ENCODE measurements at places on chromosomes 4 and X.

DNA sequence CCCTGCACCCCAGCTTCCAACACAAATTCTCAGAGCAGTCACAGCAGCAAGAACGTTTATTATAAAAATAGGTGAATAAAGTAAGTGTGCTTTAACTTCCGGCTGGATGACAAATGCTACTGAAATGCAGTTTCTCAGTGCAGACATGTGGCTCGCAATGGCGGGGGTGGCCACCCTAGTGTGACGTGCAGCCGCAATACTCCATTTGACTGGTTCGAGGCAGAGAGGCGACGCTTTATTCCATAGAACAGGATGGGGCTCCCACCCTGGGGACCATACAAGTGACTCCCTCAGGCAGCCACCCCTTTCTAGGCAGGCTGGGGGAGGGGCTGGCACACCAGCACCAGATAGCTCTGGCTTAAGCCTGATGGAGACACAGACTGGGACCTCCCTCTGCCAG, 14.5 kb downstream of the TNIP2 start:
- DNase-seq = no peak

DNA sequence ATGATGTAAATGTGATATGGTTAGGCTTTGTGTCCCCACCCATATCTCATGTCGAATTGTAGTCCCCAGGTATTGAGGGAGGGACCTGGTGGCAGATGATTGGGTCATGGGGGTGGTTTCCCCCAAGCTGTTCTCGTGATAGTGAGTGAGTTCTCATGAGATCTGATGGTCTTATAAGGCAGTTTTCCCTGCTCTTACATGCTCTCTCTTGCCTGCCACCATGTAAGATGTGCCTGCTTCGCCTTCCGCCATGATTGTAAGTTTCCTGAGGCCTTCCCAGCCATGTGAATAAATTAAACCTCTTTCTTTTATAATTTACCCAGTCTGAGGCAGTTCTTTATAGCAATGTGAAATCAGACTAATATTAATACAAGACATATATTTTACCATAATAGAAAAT, 23.9 kb downstream of the BLOC1S4 start:
- DNase-seq = no peak

DNA sequence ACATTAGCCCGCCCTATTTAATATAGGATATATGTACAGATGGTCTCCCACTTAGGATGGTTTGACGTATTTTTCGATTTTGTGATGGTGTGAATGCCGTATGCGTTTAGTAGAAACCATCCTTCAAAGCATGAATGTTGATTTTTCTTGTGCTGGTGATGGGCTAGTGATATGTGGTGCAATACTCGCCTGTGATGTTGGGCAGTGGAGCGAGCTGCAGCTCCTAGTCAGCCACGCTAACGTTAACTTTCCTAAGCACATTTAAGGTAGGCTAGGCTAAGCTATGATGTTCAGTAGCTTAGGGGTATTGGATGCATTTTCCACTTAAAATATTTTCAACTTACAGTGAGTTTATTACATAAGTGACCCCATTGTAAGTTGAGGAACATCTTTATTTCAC, 36.6 kb upstream of the RHOH start:
- no peak for DNase-seq

DNA sequence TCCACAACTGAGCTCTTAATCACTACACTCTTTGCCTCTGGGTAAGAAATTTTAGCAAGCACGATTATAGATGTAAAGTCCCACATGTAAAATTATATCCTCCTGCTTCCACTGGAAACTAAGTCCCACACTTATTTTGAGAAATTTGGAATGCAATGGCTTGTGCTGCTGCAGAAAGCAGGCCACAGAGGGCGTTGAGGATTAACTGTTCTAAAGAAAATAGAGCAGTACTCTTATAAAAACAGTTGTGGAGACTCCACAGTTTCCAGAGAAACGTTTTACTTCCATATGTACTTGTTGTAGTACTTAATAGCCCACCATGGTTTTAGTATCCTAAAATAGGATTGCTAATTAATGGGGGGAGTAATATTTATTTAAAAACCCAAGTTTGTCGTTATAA, 1.7 kb upstream of the CENPC start:
- DNase-seq = no peak

DNA sequence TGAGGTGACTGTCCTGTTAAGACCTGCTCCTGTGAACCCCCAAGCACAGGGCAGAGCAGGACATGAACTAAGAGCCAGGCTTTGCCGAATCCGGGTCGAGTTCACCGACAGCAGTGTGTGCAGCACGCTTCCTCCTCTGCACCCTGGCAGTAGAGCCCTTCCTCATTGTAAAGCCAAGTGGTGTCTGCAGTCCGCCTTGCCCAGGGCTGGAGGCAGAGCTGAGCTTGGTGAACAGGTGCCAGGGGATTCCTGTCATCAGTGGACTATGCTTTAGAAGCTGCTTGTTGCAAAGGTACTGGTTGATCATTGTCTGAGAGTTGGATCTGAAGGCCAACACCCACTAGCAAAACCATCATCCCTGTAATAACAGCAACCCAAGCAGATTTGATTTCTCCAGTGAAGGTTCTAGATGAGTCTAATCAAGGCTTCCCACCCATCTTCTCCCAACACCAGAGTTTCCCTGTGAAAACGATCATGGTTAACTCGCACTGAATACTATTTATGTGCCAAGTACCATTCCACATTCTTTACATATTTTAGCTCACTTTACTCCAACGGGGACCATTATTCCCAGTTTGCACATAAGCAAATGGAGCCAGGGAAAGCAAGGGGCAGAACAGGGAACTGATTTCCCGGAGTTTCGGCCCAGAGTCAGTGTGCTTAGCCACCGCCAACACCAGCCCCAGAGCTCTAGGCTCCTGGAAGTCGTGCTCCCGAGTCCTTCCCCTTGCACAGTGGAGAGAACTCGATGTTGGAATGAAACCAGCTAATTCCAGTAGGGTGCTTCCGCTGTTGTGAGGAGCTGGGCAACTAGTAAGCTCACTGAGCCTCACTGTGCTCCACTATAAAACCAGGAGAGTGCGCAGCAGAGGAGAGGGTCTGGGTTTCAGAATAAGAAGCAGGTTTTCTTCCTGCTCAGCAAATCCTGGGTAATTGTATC, 1.4 kb upstream of the SLC34A2 start:
- DNase-seq = no peak

DNA sequence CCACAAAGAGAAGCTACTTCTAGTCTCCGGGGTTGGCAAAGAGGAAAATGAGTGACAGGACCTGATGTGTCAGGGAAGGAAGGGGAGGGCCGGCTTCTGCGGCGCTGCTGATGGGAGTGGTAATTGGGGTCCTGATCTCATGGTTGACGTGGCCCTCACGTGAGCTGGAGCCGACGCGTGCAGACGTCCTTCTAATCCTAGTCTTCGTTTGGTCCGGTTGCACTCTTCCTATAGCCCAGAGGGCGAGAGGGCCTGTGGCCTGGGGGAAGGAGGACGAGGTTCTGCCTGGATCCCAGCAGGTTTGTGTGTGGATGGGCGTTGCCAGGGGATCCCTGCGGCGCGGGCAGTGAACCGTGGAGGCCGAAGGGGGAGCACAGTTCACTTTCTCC, at the start of gene ARMCX1:
ARMCX1 (plus strand) TSS at position 186 of the 389 bp plus-strand sequence. CDS start 2,384 bp downstream, outside the sequence.
- no peak for DNase-seq

GRCh38 chr4:46909078-46909477, at the start of gene COX7B2:
Gene COX7B2 (minus strand): TSS chr4:46909245. CDS start chr4:46735192, 174,053 bp downstream.
- no peak for DNase-seq

DNA sequence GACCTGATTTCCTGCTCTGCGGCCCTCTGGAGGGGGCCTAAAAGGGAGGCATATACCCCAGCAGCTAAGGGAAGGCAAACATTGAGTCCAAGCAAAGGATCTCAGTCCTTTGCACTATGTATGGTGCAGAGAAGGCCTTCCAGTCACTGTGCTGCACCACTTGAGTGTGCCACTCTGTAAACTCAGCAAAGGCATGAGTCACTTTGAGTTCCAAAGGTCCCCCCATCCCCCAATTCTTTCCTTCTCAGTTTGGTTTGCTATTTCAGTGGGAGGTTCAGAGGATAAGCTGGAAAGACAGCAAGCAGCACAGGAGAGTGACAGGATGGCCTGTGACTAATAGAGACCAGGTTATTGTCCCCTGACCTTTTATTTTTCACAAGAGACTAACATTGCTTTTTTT, 131.3 kb downstream of the FHDC1 start:
- no peak for DNase-seq

GRCh38 chrX:128975745-128976144, 547.5 kb downstream of the SMARCA1 start:
- DNase-seq = no peak

GRCh38 chr4:148573296-148573695, 131.1 kb upstream of the NR3C2 start:
- DNase-seq = no peak

DNA sequence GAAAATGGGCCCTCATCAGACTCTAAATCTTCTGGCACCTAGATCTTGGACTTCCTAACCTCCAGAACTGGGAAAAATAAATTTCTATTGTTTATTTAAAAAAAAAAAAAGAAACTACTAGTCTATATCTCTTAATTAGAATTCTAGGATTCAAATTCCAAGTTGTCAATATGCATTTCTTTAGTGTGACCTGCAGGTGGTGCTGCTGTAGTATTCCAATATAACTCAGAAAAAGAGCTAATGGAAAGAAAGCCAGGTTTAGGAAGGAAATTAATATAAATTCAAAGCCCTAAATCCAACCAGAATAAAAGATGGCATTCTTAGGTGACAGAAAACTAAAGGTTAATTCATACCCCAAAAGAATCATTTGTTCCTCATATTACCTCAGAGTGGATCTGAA, 80.0 kb upstream of the NALF2 start:
- no peak for DNase-seq

GRCh38 chr4:88087004-88087403, 71.4 kb downstream of the ABCG2 start:
- no peak for DNase-seq

- DNase-seq = no peak
These were observed 47.9 kb upstream of the RGN start for GRCh38 chrX:47030339-47030738.

GRCh38 chr4:87982036-87982435, 6.5 kb downstream of the SPP1 start:
- DNase-seq = no peak

DNA sequence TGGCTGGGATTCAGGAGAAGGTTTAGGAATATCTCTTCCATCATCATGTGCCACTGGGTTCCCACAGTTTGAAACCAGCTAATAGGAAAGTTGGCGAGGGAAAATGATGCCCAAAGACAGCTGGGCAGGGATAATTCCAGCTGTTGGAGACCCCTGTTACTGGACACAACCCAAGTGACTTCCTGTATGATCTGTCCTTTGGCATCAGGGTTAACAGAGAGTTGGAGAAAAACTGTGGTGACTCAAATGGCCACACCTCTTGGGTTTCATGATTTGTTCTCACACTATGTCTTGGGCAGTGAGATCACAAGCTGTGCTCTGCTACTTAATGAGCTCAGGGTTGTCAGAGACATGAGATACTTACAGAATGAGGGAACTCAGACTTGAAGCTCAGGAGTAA, 3.8 kb downstream of the FGF16 start:
- DNase-seq = no peak

DNA sequence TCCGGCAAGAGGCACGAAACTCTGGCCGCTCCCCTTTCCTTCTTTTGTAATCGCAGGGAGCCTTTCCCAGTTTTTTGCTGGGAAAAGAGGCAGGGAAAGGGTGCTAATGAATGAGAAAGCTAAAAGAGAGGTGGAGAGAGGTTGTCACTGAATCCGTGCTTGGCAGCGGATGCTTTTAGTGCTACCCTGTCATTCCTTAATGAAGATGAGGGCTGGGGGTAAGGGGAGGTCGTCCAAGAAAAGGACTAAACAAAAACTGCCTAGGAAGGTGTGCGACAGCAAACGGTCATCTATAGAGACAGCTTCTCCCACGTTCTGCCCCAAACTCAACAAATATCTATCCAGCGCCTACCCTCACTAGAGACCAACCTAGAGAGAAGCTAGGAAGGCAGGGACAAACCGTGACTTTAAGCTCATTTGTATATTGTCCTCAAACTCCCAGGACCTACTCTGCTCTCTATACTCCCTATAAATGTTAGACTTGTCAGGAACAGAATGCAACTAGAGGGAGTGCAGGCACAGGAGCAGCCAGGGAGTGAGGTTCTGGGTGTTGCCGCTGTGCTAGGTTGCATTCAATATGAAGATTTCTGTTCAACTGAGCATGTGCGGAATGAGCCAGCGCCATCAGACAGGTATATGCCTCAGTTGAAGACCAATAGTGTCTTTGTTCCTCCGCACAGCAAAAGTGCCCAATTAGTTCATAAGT, 777 bp upstream of the CASK start:
- DNase-seq = no peak

DNA sequence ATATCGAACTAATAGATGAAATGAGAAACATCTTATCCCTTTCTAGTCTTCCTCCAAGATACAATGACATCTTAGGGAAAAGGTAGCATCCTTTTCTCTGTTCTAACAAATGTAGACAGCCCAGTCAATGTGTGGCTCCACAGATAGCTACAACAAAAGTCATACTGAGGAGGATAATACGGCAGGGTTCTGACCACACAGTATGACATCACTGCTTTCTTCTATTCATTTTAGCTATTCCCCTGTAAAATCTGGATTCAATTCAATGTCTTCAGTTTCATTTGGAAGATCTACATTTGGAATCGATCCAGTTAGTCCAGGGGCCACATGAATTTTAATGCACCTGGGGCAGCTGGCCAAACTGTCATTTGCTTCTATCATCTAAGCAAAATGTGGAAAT, 51.4 kb downstream of the ENOX2 start:
- no peak for DNase-seq

DNA sequence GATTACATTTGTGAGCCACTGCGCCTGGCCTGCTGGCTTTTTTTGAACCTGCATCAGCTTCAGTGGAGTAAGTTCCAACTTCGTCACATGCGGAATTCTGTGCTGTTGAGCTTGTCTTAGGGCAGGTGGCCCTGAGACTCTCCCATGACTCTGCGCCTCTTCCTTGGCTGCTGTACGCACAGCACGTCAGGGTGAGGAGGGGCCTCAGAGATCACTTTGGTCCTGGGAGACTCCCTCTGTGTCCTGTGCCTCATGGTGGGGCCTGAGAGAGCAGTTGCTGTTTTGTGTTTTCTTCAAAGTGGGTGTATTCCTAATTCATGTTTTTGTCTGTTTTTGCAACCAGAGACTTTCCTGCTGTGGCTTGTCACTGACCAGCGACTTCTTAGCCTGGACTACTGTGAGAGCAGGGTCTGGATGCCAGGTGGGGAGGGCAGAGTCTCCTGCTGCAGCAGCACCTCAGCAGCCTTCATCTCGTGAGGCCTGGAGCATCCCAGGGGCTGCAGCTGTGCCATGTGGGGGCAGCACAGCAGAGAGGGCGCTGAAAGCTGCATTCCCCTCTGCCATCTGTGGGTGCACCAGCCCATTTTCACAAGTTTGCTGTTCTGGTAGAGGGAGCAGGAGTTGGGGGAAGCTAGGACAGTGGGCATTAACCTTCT, 107.8 kb downstream of the TNIP2 start:
- DNase-seq = no peak

DNA sequence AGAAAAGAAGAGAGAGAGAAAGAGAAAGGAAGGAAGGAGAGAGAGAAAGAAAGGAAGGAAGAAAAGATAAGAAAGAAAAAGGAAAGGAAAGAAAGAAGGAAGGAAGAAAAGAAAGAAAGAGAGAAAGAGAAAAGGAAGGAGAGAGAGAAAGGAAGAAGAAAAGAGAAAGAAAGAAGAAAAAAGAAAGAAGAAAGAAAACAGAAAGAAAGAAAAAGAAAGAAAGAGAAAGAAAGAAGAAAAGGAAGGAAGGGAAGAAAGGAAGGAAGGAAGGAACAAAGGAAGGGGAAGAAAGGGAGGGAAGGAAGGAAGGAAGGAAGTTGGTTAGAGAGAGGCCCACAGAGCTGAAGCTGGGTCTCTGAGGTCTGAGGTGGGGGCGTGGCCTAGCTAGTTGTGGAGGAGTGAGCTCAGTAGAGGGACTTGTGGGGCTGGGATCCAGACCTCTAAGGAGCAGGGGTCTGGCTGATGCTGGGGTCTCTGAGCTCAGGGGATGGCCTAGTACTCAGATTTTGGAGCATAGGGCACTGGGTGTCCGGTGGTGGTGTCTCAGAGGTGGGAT, 27.1 kb upstream of the PDZD4 start:
- no peak for DNase-seq

Data from vagina (tissue), 2 donors.